WERI-Rb-1 (cell line): ENCODE measurements at places on chromosomes 3 and 15.

- DNase-seq, result no peak
Measured at GRCh38 chr15:58357529-58358476, 74.0 kb upstream of the LIPC start.

DNA sequence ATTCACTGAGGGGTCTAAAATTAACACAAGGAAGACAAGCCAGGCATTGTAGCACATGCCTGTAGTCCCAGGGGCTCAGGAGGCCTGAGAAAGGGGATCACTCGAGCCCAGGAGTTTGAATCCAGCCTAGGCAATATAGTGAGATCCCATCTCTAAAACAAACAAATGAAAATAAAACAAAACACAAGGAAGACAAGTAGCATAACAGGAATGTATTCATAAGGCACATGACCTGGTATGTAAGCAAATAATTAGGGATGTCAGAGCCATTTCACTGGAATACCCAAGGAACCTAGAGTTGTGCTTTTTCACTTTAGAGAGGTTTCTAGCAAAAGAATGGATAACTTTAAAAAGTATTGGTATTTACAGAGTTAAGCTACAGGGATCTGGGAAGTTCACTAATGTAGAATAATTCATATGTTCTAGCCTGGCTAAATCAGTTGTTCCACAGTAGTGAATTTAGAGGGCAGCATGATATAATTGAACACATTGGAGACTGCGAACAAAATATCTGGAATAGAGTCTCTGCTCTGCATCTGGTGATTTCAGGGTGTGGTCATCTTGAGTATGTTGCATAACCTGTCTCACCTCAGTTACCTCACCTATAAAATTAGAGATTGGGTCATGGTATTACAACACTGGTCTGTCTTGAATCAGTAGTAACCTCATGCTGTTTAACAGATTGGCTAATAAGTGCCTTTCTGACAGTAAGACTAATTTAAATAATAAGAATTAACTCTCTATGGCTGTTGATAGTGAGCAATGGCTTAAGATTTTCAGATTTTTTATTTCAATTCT, 9.3 kb downstream of the GRAMD1C start:
- DNase-seq, result no peak

DNA sequence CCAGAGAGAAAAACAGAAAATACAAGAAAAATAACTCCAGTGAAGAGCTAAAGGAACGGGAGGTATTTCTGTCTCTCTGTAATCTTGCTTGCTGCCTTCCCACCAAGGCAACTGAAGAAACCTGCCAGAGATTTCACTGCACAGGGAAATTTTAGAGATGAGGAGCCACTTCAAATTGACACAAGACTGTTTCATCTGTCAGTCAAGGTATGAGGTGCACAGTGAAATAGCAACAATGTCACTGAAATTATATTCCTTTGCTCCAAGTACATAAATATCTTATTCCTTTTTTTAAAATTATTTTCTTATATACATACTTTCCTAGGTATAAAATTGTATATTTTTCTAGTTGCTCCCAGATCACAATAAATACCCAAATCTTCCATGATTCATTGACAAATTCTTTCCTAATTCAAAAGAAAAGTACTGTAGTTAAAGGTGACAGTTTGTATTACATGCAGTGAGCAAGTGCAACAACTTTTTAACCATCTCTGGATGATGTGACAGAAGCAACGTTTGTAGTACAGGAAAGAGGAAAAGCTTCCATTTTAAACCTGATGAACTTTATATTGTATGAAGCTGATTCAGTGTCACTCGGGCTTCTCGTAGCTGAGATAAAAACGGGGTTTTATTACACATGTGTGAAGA, 563.4 kb downstream of the TUSC7 start:
- no peak for DNase-seq

DNA sequence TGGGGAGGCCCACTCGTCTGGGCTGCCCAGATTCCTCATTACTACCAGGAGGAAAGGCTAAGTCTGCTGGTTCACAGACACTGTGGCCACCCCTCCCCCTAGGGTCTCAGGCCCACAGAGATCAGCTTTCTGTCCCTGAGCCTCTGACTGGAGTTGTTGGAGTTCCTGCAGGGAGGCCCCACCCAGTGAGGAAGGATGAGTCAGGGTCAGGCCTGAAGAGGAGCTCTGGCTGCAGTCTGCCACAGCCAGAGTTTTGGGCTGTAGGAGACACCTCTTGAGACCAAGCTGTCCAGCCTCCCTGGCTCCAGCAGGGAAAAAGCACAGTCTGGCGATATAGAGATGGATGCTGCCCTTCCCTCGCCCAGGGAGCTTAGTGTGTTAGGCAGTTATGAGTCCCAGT, 720.9 kb upstream of the SEMA6D start:
- no peak for DNase-seq

DNA sequence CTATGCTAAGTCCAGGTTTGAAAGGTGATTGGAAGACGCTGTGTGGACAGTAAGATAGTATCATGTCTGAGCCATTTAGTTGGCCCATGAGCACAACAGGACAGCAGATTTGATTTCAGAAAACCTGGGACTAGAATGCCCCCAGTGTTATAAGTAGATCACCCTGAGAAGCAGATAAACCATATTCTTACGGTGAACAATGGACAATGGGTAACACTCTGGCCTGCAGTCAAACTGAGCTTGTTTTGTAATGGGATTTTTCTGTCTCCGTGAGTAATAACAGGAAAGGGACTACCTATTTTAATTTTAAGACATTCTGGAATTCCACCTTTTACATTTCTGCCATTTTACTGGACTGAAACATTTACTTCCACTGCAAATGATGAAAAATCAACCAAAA, 71.5 kb downstream of the LDHAL6B start:
- DNase-seq, result no peak

DNA sequence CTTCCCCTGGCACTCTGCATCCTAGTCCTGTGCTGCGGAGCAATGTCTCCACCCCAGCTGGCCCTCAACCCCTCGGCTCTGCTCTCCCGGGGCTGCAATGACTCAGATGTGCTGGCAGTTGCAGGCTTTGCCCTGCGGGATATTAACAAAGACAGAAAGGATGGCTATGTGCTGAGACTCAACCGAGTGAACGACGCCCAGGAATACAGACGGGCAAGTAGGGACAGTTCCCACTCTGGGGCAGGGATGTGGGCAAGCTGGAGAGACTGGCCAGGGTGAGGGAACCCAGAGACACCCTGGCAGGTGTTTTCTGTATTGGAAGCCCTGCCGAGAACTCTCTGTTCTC, 247 bp downstream of the FETUB start:
- DNase-seq, result no peak

DNA sequence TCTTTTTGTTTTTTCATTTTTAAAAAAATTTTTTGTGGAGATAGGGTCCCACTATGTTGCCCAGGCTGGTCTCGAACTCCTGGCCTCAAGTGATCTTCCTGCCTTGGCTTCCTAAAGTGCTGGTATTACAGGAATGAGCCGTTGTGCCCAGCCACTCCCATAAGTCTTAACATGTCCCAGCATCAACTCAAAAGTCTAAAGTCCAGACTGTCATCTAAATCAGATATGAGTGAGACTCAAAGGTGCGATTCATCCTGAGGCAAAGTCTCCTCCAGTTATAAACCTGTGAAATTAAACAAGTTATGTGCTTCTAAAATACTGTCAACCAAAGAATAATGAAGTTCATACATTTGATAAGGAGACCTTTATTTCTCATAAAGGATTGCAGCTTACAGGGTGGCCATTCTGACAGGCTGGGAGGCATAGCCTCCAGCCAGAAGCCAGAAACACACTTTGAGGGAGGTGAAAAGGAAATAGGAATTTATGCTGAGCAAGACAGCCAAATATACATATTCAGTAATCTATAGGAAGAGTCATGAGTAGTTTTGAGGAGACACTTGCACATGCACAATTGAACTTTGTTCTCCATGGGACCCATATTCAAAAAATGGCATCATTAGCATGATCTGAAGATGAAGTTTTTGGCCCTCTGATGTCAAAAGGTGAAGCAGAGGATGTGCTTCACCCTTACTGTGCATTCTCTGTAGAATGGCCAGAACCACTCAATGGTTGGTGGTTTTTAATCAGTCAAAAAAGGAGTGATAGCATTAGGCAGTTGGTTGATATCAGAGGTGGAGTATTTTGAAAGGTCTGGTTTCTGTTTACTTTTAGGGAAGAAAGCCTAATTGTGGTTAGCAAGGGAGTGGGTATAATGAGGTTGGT, 11.0 kb upstream of the ZNF662 start:
- no peak for DNase-seq

GRCh38 chr15:89387140-89387903, 52.7 kb upstream of the POLG start:
- no peak for DNase-seq

- DNase-seq, result no peak
Measured at GRCh38 chr3:101976473-101976872, 127.2 kb downstream of the NFKBIZ start.

GRCh38 chr3:27049792-27050191, 319.4 kb downstream of the NEK10 start:
- no peak for DNase-seq

DNA sequence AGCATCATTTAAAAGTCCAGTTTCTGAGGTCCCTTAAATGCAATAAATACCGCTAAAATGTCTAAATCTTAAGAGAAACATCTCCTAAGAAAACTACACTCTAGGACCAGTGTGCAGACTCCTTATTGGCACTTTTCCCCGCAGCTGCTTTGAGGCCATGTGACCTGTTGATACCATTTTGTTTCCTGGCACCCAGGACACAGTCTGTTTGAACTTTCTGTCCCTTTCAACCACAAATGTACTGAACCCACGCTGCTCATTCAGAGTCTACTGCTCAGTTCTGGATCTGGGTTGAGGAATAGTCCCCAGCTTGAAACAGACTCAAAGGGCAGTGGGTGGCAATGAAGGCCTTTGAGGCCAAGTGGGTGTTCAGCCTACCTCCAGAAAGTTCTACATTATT, 17.1 kb downstream of the LDHAL6B start:
- no peak for DNase-seq
